Cerebellar cortex (tissue), 1 donor: ENCODE measurements at places on chromosomes 7 and 10.
A peak's percentile ranks its signal among the peaks of the same experiment; 100 is the strongest.

DNA sequence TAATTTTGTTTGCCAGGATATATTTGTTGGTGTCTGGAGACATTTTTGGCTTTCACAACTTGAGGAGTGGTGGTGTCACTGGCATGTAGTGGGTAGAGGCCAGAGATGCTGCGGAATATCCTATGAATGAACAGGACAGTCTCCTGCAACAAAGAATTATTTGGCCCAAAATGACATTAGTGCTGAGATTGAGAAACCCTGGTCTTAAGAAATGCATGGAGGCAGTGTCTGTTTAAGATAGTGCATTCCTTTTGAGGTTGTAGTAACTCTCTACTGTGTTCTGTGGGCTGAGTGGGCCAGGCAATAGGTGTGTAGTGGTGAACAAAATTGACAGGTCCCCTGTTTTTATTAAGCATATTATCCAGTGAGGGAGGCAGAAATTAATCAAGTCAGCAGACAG is 165.5 kb downstream of the CDK14 start:
- DNase-seq: no peak

DNA sequence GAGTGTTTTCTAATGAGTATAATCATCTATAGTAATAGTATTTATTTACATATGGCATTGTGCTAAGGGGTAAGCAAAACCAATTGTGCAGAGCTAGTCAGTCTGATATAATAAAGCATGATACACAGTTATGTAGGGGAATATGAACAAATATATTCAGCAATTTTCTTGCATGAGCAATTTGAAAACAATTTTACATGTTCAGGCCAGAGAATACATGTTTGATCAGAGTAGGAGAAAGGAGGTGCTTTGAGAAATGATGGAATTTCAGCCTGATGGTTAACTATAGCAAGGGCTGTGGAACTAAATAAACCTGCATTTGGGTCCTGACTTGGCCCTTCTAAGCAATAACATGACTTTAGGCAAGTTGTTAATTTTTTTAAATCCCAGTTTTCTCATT is 214.5 kb downstream of the TWIST1 start:
- DNase-seq: no peak

DNA sequence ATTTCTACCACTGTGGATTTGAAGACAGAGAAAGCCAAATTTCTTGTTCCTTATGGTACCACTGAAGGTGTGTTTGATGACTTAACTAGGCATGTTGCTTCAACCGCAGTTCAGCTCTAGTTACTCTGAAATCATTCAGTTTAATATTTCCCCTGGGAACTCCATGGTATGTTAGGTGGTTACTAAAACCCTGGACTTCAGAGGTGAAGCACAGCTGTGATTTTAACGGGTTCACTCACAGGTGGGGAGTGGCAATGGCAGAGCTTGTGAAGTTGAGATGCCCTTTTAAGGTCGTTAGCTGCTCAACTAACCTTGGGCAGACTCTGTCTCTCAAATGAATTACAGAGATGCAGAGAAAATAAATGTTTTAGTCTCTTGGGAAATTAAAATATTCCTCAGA is 163.6 kb upstream of the PHYHIPL start:
- DNase-seq: no peak

DNA sequence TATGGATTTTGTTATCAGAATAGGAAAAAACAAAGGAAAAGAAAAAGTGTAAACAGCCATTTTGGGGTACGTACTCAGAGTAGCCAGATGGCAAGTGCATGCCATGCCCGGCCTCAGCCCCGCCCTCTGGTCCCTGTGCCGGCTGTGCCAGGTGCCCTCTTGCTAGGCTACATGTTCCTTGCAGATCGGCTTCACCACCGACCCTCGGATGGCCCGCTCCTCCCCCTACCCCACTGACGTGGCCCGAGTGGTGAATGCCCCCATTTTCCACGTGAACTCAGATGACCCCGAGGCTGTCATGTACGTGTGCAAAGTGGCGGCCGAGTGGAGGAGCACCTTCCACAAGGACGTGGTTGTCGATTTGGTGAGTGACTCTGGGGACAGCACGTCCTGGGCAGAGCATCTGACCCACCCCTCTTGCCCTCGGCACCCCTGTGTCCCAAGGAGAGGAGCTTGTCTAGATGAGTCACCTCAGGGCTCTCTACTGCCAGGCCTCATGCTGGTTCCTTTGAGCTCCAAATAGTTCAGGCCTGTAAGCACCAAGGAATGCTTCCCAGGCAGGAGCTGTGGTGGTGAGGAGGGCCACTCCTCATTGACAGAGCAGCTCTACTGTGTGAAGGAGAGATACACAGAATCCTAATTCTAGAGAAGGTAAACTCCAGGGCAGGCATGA is 54.9 kb upstream of the ZMIZ2 start:
- DNase-seq: no peak

GRCh38 chr7:148436135-148436534 is 154.4 kb upstream of the C7orf33 start:
- no peak for DNase-seq

- DNase-seq: peak; percentile 5
These were observed 202.0 kb upstream of the LRRTM3 start for GRCh38 chr10:66723608-66724400.

GRCh38 chr10:36051500-36051991 is 409.4 kb upstream of the FZD8 start:
- DNase-seq: no peak

DNA sequence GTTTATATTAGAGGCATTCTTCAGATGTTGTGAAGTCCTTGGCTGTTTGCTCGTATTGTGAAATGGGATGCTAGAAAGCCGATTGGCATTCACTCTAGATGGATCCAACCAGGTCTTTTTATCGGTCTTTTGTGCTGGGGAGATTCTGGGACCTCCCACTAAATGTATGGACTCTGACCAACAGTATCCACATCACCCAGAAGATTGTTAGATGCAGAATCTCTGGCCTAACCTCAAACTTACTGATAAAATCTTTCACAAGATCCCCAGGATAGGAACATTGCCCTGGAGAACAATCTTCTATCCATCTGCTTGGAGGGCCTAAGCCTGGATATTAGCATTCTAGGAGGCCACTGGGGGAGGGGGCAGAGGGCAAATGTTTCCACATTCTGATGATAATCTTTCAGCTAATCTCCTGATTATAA is 160.9 kb downstream of the PLXDC2 start:
- no peak for DNase-seq

DNA sequence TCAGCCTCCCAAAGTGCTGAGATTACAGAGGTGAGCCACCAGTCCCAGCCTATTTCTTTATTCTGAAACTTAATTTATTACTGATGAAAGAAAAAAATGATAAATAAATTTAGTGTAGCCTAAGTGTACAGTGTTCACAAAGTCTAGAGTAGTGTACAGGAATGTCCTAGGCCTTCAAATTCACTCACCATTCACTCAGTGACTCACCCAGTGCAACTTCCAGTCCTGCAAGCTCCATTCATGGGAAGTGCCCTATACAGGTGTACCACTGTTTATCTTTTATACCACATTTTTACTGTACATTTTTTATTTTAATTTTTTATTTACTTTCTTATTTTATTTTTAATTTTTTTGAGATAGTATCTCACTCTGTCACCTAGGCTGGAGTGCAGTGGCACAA is 12.2 kb downstream of the MRLN start:
- DNase-seq: no peak

DNA sequence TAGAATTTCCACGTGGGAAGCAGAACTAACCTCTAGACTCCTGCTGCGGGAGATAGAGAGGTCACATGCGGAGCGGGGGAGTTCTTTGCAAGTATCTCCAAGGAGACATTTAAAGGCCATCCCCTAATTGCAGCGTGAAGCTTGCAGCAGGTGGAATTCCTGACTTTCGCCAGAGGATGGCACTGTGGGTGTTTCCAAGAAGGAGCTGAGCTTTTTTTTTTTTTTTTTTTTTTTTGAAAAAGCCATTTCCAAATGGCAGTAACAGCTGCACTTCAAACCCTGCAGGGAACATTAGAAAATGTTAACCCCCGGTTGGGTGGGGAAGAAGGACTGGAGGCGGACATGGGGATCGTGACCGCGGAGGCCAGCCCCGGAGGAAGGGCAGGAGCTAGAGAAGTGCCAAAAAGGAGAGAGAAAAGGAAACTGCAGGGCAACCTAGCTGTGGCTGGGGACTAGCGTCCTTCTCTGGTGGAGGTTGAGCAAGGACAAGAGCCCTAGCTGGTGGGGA is 487.7 kb downstream of the TYW1 start:
- peak; percentile 72 for DNase-seq

DNA sequence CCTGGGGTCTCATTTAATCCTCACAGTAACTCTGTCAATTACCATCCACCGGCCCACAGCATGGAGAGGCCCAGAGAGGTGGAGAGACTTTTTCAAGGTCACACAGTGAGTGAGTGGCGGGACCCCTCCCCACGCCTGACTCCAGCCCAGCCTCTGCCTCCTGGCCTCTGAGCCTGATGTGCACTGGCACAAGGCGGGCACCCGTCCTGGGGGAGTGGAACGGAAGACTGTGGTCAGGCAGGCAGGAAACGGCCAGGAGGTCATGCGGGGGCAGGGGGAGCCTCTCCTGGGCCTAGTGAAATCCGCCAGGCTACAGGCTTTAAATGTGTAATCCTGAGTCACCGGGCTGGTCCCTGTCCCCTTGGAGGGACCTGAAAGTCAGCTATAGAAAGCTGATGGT is 32.2 kb downstream of the ZCCHC24 start:
- DNase-seq: no peak

DNA sequence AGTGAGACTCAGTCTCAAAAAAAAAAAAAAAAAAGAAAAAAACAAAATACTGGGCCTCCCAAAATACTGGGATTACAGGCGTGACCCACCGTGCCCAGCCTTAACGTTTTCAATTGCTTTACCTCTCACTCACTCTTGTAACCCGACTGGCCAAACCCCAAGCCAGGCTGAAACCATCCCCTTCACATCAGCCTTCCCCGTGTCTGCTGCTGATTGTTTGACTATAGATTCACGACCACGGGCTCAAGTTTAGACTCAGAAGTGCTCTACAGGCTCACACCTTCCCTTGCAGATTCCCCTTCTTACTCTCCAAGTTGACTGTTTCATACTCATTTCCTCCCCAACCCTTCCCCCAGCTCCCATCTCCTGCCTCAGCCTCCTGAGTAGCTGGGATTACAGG is 22.3 kb downstream of the TYW1 start:
- no peak for DNase-seq

- no peak for DNase-seq
These were observed 92.1 kb downstream of the ABCC2 start for GRCh38 chr10:99874341-99875085.

- DNase-seq: no peak
These were observed 57.7 kb downstream of the PRSS58 start for GRCh38 chr7:142200206-142200605.

DNA sequence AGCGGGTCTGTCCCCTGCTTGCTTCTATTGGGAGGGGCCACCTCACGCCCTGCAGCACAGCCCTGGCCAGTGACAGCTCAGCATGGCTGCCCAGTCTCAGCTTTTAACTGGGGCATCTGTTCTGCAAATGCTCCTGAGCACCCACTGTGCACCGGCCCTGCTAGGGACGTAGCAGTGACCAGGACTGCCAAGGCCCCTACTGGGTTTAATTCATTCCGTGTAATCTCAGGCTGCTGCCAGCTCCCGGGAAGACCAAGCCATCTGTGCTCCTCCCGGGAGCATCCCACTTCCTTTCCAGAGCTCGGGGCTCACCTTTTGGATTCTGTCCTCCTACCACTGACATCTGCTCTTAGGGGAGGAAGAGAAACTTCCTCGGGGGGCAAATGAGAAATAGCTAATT is 85.2 kb downstream of the ADARB2 start:
- DNase-seq: peak; percentile 97

- no peak for DNase-seq
These were observed 11.9 kb downstream of the ANTXRL start for GRCh38 chr10:46298477-46299285.

- DNase-seq: peak; percentile 31
These were observed 89.3 kb downstream of the BEND7 start for GRCh38 chr10:13439313-13440184.

- DNase-seq: no peak
These were observed 212.0 kb downstream of the DNAJB6 start for GRCh38 chr7:157548691-157549303.

DNA sequence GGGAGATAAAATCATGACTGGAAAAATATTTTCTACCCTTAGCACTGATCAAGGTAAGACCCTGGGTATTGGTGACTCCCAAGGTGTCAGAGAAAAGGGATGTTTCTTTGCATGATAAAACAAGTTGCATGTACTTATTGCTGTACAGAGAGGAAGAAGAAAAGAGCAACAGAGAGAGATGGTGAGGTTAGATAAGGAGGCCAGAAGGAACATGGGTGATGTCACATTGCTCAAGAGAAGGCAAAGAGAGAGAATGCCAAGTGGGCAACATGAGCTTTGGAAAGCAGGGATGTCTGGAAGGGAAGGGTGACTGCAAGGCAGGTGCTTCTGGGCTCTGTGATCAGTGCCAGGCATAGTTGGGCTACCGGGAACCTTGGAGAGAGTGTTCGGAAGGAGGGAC is 65.1 kb upstream of the ADARB2 start:
- DNase-seq: no peak

DNA sequence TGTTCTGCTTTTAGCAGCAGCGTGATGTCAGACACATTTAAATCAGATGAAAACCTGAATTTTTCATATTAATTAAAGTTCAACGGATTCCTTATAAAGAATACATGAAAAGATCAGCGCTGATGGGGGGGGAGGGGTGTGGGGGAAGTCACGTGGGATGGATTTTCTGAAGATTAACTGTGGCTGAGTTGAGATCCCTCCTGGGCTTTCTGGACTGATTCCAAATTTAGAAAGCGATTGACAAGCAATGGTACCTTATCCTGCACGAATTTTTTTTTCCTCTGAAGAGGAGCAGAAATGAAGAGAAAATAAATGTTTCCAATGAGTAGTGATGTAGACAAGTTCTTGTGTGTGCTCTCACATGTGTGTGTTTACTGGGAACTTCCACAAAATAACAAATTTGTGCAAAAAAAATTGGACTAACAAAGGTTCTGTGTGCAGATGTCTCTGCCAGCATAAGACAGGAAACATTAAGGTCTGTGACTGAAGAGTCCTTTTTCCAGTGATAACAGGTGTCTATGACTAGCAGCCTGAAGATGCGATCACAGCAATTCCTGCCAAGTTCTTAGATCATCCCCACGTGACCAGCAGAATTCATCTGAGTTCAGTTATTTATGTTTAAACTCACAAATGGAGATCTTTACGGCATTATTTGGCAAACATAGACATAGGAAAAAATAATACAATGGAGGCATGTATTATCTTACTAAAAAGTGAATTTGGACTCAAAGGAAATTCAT is 585.2 kb upstream of the CELF2 start:
- DNase-seq: peak; percentile 45

- DNase-seq: no peak
These were observed 177.7 kb downstream of the CUX1 start for GRCh38 chr7:101995121-101995520.

DNA sequence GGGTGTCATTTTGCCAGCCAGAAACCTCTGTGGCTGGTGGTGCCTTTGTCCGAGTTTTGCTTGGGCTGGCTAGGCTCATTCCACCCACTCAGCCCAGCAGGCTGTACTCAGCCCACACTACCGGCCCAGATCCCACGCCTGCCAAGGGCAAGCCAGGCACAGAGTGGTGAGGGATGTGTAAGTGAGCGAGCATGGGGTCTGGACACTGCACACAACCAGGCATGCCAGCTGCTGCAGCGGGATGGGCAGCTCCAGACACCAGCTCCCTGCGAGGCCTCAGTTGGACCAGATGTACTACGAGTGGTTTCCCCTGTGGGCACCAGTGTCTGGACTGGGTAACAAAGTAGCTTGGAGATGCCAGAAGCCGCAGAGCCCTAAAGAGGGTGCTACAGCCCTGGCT is 134.2 kb upstream of the C7orf33 start:
- DNase-seq: no peak

- no peak for DNase-seq
These were observed 67.0 kb upstream of the PLXNA4 start for GRCh38 chr7:132643302-132643701.

GRCh38 chr7:42597300-42597699 is 314.6 kb downstream of the C7orf25 start:
- DNase-seq: no peak
